ENCODE measurements at places on chromosomes 3 and 15.

- no peak for DNase-seq
These were observed 8.9 kb upstream of the DENND6A start for GRCh38 chr3:57701781-57702180.

DNA sequence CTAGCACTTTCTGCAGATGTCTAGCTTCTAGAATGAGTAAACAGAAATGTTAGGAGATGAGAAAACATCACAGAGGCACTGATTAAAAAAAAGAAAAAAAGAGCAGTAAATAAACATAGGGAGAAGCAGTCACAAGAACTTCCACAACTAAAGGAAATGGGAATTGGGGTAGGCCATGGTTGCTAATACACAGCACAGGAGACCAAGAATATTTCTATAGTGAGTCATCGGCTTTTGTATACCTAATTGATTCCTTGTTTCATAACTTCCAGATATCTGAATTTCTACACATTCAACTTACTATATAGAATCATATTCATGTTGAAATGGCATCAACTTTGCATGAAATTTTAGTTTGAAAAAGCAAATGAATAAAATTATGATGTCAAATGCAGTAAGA is 47.3 kb upstream of the TCF12 start:
- no peak for DNase-seq

GRCh38 chr3:52217409-52217805 is 8.0 kb downstream of the TLR9 start:
- DNase-seq, result no peak

DNA sequence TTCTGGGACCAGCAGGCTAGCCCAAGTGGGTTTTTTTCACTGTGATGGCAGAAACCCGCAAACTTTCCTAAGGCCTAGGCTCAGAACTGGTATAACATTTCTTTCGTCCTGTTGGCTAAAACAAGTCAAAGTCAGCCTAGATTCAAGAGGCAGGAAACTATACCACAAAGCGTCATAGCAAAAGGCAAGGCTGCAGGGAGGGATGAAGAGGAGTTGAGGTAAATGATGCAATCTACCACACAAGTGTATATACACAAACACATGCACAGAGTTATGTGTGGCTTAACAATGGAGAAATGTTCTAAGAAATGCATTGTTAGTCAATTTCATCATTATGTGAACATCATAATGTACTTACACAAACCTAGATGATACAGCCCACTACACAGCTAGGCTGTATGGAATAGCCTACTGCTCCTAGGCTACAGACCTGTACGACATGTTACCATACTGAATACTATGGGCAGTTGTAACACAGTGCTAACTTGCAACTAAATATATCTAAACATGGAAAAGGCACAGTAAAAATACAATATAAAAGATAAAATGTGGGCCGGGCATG is 225.6 kb downstream of the TBL1XR1 start:
- no peak for DNase-seq

- no peak for DNase-seq
These were observed 27.0 kb upstream of the CD200R1L start for GRCh38 chr3:112873632-112874031.

DNA sequence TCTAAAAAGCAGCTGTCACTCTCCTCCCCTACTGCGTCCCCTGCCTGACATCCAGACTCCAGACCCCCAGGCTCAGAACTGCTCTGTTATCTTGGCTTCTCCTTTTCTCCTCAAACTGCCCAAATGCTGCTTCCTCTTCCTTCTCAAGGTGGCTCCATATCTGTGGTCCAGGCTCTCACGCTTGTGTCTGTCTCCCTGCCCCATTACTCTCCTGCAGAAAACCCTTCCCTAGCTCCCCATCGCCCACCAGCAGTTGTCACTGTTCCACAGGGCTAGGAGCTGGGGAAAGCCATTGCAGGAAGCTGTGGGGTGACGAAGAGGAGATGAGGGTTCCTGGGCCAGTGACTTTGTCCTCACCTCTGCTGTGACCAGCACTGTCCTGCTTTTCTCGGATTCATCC is 30.7 kb upstream of the CGNL1 start:
- DNase-seq, result no peak

DNA sequence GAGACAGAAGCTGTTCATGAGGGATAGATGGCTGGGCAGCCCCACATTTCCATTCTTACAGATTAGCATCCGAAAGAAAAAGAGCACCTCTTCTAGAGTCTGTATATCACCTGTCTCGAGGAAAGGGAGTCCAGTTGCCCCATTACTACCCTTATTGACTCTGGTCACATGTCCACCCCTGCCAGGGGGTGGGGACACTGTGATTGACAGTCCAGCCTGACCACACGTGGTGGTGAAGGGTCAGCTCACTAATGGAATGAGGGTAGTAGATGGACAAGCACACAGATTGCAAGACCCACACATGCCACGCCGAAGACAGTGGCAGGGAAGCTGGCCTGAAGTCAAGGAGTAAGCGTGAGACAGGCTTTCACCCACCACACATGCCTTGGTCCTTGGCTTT is 45.8 kb downstream of the PXYLP1 start:
- no peak for DNase-seq

DNA sequence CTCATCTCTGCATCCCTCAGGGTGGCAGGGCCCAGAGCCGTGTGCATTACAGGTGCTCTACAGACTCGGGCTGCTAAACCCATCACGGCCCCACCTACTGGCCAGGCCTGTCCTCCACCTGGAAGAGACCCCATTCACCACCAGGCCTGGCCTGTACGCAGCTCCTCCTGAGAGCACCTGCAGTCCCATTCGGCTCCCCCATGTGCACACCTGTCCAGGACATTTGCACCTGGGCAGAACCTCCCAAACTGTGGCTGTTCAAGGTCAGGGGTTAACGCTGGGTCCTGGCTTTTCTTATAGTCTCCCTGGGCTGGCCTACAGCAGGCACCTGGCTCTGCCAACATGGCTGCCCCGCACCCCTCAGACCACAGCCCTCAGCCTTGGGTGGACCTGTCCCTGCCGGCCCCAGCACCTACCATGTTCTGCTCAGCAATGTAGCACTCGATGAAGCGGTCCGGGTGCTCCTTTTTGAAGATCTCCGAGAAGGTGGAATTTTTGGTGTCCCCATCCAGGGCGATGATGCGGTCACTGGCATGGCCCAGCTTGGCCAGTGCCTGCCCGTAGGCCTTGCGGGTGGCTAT is 25.7 kb downstream of the TKT start:
- DNase-seq, result peak; percentile 13

DNA sequence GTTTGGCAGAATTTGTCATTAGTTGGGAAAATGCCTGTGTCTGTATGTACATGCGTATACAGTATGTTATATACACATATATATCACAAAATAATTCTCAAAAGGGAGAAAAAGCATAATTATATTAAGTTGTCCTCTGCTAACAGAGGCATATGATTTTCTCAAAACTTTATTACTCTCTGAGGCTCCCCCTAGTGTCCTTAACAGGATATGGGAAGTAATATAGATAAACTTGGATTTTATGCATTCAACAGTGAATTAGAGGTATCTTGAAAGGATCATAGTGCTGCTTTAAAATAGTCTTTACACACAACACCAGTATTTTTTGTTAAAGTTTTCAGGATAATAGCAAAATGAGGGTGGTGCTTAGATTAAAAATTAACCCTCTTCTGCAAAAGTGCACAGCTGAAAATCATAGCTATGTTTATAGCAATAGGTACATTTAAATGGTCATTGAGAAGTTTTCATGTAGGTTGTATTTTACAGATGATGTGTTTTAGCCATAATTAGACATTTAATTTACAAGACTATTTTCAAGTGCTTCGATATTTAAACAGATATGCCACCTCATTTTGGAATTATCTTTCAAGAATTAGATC is 454.0 kb upstream of the ROBO2 start:
- DNase-seq, result peak; percentile 8

- DNase-seq, result no peak
These were observed 143.7 kb upstream of the KCNMB2 start for GRCh38 chr3:178392511-178392926.

GRCh38 chr3:9185701-9186100 is 63.7 kb downstream of the SRGAP3 start:
- no peak for DNase-seq

GRCh38 chr3:24359102-24359501 is 135.5 kb downstream of the THRB start:
- no peak for DNase-seq

GRCh38 chr3:31462050-31462569 is 70.6 kb upstream of the STT3B start:
- DNase-seq, result no peak

GRCh38 chr3:197175503-197175902 is 122.9 kb downstream of the DLG1 start:
- DNase-seq, result no peak

DNA sequence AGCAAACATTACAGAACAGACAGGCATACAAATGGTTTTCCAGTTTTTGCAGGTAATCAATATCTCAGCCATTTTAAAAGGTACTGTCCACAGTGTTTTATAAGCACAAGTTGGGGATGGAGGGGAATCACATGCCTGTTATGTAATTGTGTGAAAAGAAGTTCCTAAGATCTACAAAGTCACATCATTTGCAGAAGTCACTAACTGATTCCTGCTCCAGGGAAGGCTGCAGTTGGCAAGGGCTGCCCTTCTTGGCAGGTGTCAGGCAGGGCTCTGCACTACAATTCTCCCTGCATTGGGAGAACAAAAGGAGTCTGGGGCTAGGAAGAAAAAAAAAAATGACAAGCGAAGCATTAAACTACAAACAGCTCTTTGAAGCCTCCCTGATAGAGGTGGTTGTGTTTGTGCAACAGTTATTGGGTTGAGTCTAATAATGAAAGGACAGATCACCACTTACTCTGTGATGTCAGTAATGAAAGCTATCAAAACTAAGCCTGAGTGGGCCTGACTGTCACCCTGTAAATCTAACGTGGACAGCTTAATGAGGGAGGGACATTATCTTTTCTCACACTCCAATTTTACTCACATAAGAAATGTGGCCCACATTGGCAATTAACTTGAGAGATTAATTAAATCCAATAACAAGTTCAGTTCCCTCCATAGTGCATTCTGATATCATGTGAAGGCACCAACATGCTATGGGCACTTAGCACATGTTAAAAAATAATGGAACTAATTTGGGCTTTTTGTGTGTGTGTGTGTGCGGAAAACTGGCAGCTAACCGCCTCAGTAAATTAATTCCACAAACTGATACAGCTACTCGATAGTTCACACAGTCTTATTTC is 242.9 kb downstream of the FHIT start:
- DNase-seq, result no peak

GRCh38 chr3:46541835-46542234 is 24.3 kb downstream of the LRRC2 start:
- DNase-seq, result no peak

DNA sequence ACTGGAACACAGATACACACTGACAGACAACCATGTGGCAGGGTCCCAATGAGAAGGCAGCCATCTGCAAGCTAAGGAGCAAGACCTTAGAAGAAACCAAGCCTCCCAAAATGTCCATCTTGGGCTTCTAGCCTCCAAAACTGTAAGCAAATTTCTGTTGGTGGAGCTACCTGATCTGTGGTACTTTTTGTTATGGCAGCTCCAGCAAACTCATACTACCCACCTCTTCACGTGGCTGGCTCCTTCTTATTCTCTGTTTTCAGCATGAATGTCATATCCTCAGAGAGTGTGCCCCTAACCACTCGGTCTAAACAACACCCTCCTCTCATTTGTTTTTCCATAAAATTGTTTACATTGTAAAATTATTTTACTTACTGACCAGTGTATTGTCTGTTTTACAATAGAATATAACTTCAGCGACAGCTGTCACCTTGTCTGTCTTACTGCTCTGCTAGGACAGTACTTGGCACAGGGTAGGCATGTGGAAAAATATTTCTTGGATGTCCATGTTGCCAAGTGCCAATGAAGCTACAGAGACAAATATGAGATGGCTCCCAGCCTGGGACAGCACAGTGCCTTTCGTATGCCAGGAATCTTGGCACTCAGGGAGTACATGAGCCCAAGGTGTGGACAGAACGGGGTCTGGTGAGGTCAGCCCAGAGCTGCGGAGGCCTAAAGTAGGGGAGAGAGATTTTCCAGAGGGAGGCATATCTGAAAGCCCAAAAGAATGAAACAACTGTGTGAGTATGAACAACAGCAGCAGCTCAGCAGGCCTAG is 17.4 kb upstream of the SLC25A36 start:
- no peak for DNase-seq

DNA sequence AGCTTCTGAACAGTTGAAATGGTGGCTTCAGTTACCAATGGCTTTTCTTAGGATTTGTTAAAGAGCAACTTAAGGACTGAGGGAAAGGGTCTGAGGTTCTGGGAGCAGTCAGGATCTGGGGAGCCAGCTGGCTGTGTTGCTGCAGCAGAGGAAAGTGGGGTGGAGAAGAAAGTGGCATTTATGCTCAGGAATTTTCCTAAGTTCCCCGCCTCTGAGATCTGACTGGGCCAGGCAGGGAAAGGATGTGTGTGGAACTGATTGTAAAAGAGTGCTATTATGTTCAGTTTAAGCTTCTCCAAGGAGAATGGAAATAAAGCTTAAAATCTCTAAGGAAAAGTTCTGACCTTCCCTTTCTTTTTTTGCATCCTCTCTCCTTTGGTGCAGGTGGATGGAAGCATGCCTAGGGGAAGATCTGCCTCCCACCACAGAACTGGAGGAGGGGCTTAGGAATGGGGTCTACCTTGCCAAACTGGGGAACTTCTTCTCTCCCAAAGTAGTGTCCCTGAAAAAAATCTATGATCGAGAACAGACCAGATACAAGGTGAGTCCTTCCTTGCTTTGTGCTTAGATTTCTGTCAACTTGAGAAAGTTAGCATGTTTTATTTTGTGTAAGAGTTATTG is 37.8 kb downstream of the IQGAP1 start:
- no peak for DNase-seq

DNA sequence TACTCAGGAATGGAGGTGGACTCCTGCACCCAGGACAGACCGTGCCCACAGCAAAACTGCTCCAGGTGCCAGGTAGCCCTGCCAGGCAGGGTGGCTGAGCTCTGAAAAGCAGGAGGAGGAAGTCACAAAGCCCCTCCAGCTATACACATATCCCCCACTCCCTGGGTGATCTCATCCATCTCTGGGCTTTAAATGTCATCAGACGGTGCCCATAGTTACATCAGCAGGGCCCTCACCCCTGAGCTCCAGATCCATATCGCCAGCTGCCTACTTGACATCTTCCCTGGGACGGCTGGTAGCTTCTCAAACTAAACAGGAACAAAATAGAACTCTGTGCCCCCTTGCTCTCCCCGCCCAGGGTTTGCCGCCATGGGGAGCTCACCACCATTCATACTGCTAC is 87.7 kb downstream of the MEGF11 start:
- no peak for DNase-seq

GRCh38 chr3:196284396-196284795 is 3.1 kb downstream of the PCYT1A start:
- no peak for DNase-seq

All from HEK293T (cell line).